ENCODE measurements at places on chromosomes 2 and 18.

GRCh38 chr2:212683346-212684097, 144.9 kb upstream of the ERBB4 start:
- no peak for DNase-seq

DNA sequence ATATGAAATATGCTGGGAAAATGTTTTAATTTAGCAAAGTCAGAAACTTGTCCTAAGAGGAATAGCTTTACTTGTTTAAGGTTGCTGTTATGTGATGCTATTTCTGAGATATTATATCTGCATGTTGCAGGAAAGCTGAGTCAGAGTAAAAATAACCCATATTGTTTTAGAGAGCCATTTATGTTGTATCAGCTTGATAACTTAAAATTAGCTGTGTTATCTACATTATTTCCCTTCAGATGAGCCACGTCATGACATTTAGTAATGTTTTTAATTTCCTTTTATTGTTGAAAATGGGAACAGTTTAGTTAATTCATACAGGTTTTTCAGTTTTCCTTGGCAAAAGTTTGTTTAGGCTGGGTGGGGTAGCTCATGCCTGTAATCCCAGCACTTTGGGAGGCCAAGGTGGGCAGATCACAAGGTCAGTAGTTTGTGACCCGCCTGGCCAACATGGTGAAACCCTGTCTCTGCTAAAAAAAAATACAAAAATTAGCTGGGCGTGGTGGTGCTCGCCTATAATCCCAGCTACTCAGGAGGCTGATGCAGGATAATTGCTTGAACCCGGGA, 55.8 kb downstream of the TTC27 start:
- DNase-seq: no peak

GRCh38 chr18:6044773-6045172, 149.5 kb upstream of the TMEM200C start:
- DNase-seq: no peak

DNA sequence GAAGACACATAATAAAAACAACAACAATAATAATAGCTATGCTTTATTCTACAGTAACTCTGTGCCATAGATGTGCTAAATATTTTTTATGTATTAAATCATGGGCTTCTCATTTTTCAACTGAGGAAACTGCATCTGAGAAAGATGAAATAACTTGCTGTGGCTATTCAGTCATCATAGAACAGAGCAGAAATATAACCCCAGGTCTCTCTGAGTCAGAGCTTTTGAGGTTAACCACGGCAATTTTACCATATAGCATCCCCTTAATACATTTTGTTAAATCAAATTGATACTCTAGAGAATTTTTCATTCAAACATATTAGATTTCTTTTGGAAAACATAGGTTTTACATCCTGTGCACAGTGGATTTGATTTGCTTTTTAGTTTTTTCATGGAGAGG, 586.6 kb upstream of the KLHL29 start:
- no peak for DNase-seq

GRCh38 chr18:46628206-46628605, 28.8 kb downstream of the LOXHD1 start:
- DNase-seq: no peak

GRCh38 chr2:238915596-238915995, 67.7 kb downstream of the TWIST2 start:
- no peak for DNase-seq

DNA sequence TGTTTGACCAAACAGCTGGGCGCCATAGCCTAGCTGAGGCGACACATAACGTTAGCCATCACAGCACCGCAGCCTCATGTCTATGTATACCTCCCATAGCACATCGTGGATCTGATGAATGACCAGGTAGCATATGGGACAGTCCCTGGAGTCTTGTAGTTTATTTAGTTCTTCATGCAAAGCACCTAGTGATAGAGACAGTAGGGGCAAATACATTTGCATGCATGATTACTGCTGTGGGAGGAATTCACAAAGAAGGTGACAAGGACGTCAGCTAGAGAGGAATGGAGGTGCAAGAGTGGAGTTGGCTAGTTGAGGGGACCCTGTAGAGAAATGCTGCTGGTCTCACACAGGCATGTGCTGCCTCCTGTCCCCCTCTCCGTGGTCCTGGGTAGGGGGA, 478.9 kb upstream of the HS6ST1 start:
- DNase-seq: no peak

- no peak for DNase-seq
These were observed 38.1 kb downstream of the ALPK2 start for GRCh38 chr18:58590839-58591238.

DNA sequence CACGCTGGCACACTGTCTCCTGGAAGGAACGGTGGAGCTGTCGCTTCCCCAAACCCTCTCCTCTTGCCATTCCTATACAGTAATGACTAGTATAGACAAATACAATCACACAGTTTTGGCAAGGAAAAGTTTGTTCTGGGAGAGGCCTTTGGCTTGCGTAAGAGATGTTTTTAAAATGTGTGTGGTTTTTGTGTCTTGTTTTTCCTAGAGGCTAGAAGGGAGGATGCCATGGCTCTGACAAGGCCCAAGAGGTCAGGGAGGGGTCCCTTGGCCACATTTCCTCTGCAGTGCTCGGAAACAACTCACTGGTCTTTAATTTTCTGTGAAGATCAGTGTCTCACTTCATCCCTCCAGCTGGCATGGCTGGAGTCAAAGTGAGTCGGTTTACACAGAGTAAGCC, 195.9 kb downstream of the SH3RF3 start:
- peak; percentile 83 for DNase-seq

DNA sequence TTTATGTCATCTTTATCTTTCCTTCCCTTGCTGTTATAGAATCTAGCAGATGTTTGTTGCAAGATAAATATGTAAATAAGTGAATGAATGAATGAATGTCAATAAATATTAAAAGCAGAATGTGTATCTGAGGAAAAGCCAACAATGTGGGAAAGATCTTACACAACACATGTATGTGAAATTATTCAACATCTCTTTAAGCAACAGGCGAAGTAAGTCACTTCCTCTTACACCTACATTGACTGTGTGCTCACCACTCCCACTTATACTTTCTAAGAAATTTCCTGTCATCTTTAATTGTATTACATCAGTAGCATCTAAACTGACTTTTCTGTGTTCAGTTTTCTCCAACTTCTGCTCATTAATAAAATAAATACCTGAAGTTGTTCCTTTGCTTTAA, 43.0 kb downstream of the RAD51AP2 start:
- no peak for DNase-seq
